Sigmoid colon (tissue), 7 donors: ENCODE measurements at places on chromosomes 2 and 18. TPM values are rescaled to one million over a fixed set of nuclear protein-coding genes. Genes with fewer than 3 reads are reported as not detected.
A peak's percentile ranks its signal among the peaks of the same experiment; 100 is the strongest.

DNA sequence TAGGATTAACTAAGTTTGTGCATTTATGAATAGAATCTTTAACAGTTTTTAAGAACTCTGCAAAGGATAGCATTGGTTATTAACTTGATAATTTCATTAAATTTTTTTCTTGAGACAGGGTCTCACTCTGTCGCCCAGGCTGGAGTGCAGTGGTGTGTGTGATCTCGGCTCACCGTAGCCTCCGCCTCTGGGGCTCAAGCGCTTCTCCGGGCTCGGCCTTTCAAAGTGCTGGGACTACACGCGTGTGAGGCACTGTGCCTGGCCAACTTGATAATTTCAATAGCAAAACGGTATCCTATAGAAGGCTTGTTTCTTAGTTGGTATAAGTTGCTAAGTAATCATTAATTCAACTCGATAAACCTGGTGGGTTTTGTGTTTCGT lies 38.0 kb downstream of the ADNP2 start:
- no peak for DNase-seq

DNA sequence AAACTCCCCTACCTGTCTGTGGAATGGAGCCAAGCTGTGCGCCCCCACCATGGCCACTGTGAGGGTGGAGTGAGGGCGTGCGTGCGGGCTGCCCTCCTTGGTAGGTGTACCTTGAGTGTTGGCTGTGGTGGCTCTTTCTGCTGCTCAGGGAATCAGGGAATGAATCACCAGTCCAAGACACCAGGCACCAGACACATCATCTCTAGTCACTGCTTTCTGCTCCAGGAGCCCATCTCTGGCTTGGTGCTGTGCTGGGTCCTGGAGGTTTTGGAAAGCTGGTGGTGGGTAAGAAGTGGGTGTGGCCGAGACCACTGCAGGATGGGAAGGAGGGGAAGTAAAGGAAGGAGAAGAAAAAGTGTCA lies 209.9 kb downstream of the SEPTIN10 start:
- DNase-seq = no peak

DNA sequence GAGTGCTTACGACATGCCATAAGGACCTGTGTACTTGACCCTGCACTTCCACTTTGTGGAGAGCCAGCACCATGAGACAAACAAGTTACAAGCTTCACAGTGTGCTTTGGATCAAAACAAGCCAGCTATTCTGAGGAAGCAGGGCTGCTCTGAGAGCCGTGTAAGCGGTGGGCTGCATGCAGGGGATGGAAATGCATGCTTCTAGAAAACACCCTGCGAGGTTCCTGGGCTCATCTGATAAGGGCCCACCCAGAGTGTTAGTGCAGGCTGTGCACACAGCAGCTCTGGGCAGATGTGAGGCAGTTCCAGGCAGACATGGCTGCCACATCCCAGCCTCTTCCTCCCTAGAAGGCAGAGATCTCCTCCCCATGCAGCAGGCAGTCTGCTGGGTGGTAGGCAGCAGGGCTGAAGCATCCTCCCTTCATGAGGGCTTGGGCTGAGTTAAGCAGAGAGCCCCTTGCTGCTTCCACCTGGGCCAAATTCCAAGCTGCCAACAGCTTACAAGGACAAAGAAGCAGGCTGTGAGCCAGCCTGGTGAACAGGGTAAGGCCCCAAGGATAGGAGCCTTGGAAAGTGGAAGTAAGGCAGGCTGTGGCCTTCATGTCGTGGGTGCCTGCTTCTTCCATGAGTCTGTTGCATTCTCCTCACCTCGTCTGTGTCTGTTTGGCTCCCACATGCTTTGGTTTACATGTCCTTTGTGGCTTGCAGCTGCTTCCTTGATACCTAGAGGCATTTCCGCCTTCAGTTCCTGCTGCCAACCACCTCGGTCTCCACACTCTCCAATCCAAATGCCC lies 7.7 kb downstream of the PSD4 start:
- no peak for DNase-seq

GRCh38 chr2:14756981-14757657 lies 124.6 kb downstream of the LRATD1 start:
- DNase-seq = no peak

GRCh38 chr2:172100080-172100934 lies 2.4 kb downstream of the DLX2 start:
- no peak for DNase-seq

DNA sequence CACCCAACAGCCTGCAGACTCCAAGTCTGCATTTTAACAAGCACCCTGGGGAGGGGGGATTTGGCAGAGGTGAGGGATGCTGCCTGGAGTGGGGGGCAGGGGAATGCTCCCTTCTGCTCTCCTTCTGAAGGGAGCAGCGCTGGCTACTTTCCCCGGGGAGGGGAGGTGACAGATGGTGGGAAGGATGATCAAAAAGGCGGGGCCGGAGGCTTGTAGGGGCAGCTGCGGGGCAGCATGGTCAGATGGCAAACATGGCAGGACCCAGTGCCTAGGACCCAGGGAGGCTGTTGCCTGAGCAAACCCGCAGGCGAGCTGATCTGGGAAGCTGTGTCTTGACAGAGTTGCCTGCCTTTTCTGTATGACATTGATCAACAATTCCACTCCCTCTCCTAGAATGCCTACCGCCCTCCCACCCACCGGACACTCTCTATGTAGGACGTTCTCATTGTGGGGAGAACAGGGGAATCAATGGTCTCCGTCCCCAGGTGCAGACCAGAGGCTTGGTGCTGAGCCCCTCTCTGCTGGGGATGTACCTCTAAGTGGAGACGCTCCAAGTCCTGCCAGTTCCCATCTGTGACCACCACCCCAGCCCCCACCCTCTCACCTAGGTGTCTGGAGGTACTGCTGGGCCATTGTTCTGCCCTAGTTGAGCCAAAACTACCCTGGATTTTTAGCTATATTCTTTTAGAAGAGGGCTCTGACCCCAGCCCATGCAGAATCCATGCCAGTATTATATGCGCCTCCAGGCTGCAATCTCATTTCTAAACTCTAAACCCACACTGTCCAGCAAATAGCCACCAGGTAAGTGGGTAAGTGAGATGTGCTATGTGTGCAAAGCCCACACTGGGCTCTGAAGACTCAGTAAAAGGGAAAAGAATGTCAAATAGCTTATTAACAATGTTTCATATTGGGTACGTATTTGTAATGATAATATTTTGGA lies 89.7 kb upstream of the SEC11C start:
- DNase-seq = no peak

GRCh38 chr18:63451799-63452660 lies 24.7 kb upstream of the SERPINB5 start:
- DNase-seq = peak; percentile 81

- no peak for DNase-seq
These were observed 171.8 kb downstream of the CYRIA start for GRCh38 chr2:16493788-16494187.

- no peak for DNase-seq
These were observed 211.7 kb upstream of the REV1 start for GRCh38 chr2:99701503-99701902.

GRCh38 chr2:241258505-241259280 lies 56.8 kb downstream of the HDLBP start:
- DNase-seq = no peak

DNA sequence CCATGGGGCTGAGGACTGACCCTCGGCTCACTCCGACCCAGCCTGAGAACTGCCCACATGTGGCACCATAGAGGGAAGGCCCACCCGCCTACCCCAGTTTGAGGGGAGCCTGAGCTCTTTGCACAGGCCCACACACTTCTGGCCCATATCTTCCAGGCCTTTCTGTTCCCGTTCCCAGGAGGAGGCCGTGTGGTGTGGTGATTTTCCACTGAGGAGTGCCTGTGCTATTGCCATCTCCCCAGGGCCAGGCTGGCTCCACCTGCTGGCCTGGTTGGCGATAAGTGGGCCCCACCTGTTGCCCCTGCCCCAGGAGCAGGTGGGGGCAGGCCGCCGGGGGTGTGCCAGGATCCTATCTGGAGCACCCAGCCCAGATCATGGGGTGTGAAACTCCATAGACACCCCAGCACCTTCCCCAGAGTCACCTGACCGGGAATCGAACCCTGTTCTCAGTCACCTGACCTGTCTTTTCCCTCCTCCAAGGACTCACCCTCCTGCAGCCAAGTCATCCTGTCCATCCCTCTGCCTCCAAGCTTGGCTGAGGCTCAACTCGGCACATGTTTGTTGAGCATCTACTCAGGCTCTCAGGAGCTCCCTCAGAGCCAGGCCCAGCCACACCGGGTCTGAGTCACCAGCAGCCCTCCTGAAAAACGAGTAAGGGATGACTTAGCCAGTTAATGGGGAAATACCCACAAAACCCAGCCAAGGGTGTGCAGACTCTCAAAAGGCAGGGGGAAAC lies 120.1 kb downstream of the CYP26B1 start:
- DNase-seq = no peak

DNA sequence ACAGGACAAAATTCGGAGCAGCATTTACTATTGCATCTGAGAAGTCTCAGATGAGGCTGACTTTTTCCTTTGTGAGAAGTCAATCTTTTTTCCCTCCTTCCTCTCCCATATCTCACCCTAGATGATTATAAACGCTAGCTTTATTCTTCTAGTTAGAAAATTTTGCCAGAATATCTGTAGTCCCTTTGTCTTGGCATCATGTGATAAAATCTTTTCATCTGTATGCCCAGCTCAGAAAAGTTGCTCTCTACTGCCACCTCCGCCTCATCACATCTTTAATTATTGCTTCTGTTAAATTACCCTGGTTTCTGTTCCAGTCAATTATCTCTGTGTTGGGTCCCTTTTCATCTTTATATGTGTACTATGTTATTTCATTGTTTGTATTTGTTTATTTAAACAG lies 210.8 kb upstream of the SLC35G4 start:
- DNase-seq = no peak

GRCh38 chr2:15287447-15288184 lies 273.5 kb downstream of the NBAS start:
- DNase-seq = no peak

Gene ERFE
- 0.71 TPM for total RNA-seq

Gene CCDC74B
- total RNA-seq = 9.7 TPM

Gene LBX2
- total RNA-seq = not detected
